Globus pallidus (tissue), 1 donor: ENCODE measurements at places on chromosomes 13 and 19.
A peak's percentile ranks its signal among the peaks of the same experiment; 100 is the strongest.

DNA sequence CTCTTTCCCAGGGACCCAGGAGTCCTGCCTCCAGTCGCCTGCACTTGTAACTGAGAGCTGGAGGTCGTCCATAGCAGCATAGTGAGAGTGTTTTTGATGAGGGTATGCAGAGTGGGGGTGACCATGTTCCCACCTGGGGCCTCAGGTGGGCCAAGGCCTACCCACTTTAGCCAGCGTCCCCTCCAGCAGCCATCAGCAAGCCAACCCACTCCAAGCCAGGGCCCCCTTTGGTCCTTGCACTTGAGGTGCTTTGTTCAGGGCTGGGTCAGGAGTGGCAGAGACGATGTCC lies 11.9 kb upstream of the SMG9 start:
- DNase-seq = no peak

DNA sequence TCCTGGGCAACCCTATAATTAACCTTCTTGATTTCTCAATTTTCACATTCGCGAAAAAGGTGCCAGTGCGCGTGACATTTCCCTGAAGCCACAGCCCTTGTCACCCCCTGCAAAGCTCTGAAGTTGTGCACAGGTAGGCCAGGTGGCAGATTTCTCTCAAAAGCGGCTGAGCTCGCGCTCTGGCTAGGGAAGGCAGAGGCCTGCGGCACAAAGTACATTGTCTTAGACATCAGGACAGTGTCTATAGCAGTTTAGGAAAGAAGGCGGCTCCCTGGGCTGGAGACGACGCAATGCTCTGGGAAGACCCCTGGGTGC lies 42.9 kb upstream of the ZNF14 start:
- DNase-seq = peak; percentile 10

DNA sequence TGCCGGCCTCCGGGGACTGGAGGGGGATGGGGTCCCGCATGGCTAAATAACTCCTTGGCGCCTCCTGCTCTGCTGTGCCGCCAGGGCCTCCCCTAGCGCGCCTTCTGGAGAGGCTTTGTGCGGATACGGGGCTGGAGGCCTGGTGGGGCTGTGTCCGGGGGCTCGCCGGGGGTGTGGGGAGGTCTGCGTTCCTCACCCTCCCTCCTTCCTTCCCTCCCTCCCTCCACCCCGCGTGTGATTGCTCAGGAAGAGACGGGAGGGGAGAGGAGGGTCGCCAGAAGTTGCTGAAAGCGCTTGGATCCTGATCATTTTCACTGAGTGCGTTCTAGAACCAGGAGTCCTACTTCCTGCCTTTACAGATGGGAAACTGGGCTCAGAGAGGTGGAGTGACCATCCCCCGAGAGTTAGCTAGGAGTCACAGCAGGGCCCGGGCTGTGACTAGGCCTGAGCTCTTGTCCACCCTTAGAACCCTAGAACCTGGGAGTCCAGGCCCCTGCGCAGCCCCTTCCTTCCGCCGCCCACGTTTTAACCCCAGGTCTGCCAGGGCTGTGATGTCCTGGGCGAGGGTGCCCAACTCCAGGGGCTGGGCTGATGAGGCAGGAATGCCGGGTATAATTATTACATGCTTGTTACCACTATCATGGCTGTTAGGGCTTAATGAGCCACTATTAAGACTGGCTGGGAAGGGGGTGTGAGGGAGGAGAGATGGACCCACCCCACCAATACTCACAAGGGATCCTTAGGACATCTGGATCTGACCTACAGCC lies 782 bp upstream of the JUND start:
- no peak for DNase-seq

DNA sequence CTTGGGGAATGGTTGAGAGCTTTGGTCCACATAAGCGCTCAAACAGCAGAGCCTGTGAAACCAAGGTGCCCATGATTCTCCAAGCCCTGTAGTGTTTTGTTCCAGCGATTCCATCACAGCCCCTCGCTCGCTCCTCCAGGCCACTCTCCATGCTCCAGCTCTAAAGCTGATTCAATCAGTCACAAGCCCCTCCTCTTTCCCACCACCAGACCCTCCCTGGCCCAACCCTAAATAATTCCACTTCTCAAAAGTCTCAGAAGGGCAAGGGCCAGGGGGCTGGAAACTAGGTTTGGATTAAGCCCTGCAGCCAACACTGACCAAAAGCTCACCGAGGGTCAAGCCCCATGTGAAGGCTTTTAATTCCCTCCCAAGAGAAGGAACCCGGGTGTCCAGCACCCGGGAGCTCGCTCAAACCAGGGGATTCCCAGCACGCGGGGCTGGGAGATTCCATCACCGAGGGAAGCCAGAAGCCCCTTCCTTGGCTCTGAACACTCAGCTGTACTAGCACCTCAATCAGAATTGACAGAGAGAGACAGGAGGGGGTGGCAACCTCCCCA lies 1.5 kb downstream of the ZNF296 start:
- no peak for DNase-seq

- no peak for DNase-seq
Measured at GRCh38 chr19:28497137-28497536, 715.8 kb downstream of the UQCRFS1 start.

- DNase-seq = no peak
Measured at GRCh38 chr13:25494698-25495411, 123.1 kb downstream of the ATP8A2 start.

GRCh38 chr19:19480688-19481087 lies 34.7 kb downstream of the TSSK6 start:
- no peak for DNase-seq

GRCh38 chr13:77600701-77601100 lies 65.2 kb downstream of the SCEL start:
- DNase-seq = no peak

DNA sequence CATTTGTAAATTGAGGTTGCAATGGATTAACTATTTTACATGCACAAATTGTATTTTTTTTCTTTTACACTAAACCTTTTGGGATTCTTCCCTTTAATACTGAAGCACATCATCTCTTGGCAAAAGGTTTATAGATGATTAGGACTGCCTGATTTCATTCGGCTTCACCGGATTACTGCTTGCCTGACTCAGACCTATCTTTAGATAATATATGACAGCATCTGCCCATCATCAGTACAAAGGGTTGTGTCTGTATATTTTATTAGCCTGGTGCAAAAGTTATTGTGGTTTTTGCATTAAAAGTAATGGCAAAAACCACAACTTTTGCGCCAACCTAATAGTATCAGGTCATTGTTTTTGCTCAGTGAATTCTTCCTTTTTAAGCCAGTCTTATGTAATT lies 316.2 kb upstream of the HTR2A start:
- DNase-seq = no peak

DNA sequence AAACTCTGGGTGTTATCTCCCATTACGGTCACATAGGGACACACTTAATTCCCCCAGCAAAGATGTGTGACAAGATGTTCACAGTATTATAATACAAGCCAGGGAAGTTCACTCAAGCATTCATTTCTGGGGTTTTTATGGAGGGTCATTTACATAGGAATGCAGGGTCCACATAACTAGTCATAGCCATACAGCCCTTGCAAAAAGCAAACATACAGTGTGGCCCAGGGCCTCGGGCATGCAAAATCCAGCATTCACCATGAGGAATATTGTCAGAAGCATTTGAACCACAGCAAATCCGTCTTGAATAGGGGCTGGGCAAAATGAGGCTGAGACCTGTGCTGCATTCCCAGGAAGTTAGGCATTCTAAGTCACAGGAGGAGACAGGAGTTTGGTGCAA lies 13.0 kb upstream of the ZNF460 start:
- no peak for DNase-seq

DNA sequence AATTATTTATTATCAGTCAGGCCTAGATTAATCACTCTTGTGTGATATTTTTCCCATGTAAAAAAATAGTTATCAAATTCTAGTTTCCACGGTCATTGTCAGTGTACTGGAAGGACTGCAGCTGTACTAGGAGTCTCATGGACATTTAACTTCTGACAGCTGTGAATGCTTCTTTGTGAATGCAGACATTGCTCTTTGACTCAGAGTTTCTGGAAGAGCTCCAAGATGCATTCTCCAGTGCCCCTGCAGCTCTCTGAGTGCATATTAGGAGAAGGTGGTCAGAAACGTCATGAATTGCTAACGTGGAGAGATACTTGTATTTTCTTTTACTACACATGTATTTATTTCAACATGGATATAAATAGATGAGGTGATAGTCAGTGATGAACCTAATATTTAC lies 9.7 kb upstream of the SLITRK5 start:
- no peak for DNase-seq

DNA sequence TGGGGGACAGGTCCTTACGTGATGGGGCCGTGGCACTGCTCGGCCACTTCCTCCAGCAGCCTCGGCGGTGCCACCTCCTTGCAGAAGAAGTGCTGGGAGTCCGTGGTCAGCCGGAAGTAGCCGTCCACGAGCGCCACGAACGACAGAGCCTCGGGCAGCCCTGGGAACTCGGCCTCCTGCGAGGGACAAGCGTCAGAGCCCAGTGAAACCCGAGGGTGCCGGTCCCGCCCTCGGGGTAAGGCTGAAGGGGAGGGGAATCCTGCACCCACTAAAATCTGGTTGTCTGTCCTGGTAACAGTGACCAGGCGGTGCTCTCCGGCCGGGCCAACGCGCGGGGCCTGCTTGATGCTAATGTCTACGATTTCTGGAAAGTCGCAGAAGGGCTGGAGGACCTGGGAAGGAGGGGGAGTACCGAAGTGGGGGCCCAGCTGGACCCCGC lies 6.4 kb downstream of the JAK3 start:
- no peak for DNase-seq

- peak; percentile 84 for DNase-seq
Measured at GRCh38 chr19:18915639-18916038, 3.5 kb downstream of the COPE start.

GRCh38 chr19:31761281-31761913 lies 412.2 kb upstream of the TSHZ3 start:
- DNase-seq = no peak

GRCh38 chr19:16096280-16096855 lies 15.3 kb upstream of the RAB8A start:
- no peak for DNase-seq

DNA sequence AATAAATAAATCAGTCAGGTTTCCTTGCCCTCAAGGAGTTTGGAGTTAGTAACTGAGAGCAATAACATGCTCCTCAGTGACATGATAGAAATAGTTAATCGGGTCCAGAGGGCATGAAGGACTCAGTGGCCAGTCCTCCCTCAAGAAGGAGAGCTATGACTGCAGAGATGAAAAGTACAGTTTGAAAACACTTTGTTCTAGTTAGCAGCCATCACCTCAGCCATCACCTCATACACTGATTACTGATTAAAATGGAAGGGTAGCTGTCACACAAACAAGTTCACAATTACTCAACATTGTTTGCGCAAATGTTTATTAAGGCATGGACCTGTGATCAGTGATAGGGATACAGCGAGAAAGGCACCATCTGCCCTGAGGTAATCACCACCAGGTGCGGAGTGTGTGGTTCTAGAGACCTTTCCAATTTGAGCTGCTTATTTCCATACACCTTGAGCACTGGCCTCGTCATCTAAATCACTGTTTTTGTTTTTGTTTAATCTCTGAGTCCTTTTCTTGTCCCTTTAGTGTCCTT lies 85.3 kb upstream of the RAP2A start:
- DNase-seq = no peak

DNA sequence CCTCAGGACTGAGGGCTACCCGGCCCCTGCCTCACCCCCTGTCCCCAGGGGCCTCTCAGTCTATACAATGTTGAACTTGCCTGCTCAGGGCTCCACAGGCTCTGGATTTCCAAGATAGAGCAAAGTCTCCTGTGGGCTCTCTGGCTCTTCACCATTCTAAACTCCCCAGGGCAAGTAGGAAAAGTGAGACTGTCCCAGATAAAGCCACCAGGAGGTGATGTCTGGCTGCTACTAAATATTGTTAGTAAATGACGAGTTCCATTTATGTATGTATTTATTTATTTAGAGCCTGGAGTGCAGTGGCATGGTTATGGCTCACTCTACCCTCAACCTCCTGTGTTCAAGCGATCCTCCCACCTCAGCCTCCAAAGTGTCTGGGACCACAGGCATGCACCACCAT lies 73.6 kb upstream of the SIAH3 start:
- DNase-seq = no peak

- DNase-seq = no peak
Measured at GRCh38 chr13:35736876-35737275, 260.4 kb upstream of the MAB21L1 start.

DNA sequence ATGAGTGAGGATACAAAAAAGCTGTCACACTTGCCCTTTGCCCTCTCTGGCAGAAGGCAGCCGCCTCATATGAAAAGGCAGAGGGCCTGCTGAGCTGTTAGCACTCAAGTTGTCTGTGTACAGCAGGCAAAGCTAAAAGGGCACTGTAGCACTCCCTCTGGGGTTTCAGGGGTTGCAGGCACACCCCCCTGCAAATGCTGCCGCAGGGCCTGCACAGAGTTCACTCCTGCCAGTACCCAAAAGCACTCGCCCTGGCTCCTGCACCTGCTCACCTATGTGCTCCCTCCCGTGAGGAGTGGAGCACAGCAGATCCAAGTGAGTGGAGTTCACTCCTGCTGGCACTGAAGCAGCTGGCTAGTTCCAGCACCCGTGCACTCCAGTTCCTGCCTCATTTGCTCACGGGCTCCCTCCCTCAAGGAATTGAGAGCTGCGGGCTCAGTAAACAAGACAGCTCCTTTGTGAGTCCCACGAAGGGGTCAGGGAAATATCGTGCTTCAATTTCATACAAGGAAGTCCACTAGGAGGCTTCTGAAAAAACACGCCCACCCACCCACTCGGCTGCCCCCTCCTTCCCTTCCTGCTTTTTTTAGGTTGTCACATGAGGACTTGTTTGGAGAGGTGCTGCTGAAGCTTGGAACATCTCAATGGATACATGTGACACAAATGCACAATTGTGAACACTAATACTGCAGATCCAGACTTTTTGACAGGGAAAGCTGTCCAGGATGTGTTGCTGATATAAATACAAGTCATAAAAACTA lies 9.9 kb upstream of the RCBTB2 start:
- peak; percentile 37 for DNase-seq

GRCh38 chr13:113526466-113527220 lies 36.1 kb upstream of the DCUN1D2 start:
- DNase-seq = no peak

DNA sequence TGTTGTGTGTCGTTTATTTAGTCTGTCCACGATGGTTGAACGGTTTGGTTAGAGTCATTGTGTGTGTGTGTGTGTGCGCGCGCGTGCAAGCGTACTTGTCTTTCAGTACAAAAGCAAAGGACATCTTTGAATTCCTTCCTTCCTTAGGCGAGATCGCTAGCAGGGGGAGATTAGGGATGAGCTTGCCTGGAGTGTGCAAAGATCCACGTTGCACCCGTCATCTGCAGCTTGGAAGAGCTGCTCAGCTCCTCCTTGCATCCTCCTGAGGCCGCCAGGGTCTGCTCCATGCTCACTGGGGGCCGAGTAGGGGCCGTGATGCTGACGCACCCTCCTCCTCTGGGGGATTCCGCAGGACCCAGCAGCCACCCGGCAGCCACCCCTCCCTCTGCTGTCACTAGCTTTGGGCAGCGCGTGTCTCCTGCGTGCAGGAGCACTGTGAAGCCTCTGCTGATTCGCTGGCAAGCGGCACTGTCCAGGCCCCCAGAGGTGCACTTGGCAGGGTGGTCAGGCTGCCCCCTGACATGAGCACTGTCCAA lies 137.3 kb downstream of the KDM4B start:
- DNase-seq = no peak

- no peak for DNase-seq
Measured at GRCh38 chr13:85853901-85854663, 54.9 kb upstream of the SLITRK6 start.

- DNase-seq = peak; percentile 70
Measured at GRCh38 chr19:6402837-6403608, 10.1 kb upstream of the GTF2F1 start.
